ENCODE measurements at places on chromosomes 16 and 17. TPM values are rescaled to one million over a fixed set of nuclear protein-coding genes. Genes with fewer than 3 reads are reported as not detected.

DNA sequence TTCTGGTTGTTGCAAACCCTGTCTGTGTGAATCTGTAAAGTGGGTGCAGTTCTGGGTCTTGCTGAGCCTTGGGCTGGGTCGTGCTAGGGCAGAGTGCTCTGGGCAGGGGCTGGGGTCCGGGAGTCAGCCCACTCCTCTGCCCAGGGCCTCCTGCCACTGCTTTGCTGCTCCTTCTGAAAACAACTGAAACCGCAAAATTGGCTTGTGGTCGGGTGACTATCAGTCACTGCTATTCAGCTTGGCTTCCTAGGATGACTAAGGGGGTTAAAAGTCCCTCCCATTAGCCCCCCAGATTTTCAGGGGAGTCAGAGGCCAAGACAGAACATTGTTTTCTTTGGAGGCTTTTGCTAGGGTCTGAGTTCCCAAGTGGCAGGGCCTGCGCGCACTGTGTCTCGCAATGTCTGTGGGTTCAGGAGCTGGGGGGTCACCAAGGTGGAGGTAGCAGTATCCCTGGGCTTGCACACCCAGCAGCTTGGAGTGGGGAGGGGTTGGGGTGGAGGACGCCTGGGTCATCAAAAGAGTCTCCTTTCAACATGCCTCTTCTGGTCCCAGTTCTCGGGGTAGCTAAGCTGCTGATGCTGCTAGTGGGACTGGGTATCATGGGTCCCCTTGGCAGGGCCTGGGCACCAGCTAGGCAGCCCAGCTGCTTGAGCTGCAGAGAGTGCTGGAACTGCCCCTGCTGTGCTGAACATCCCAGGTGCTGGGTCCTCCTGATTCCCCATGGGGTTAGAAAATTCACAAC, 13.5 kb upstream of the TBX21 start:
- peak; percentile 83 for DNase-seq

- peak; percentile 27 for DNase-seq
Observed at GRCh38 chr17:39026980-39027451, 59.8 kb upstream of the FBXO47 start.

- no peak for DNase-seq
Observed at GRCh38 chr17:15942207-15942833, 2.6 kb upstream of the ADORA2B start.

GRCh38 chr16:9429646-9430330, 338.3 kb downstream of the HAPSTR1 start:
- DNase-seq = no peak

GRCh38 chr17:58666858-58667267, 25.0 kb downstream of the TEX14 start:
- peak; percentile 87 for DNase-seq

GRCh38 chr17:54945671-54946070, 22.8 kb downstream of the COX11 start:
- no peak for DNase-seq

ZNF423 gene
- total RNA-seq = 0.17 TPM

KRT9 gene
- not detected for total RNA-seq

DHRS7C gene
- total RNA-seq = not detected

IGFBP4 gene
- 312 TPM for total RNA-seq
